ENCODE measurements at places on chromosomes 4 and X.

GRCh38 chrX:739611-740010 lies 109.0 kb downstream of the SHOX start:
- no peaks in the 10 kb centered on the region for H3K36me3 ChIP-seq
- no peaks in the 10 kb centered on the region for H3K27me3 ChIP-seq
- no peaks in the 10 kb centered on the region for H3K4me1 ChIP-seq
- H3K27ac ChIP-seq = no peak overlapping the region
- DNase-seq = no peak

- H3K36me3 ChIP-seq = no peaks in the 10 kb centered on the region
- no peak overlapping the region for H3K27ac ChIP-seq
- DNase-seq = no peak
- no peak overlapping the region for H3K4me3 ChIP-seq
- H3K4me1 ChIP-seq = no peaks in the 10 kb centered on the region
- H3K27me3 ChIP-seq = no peaks in the 10 kb centered on the region
Measured at GRCh38 chrX:115622534-115622933, 61.6 kb downstream of the PLS3 start.

- no peak overlapping the region for H3K4me3 ChIP-seq
- no peaks in the 10 kb centered on the region for H3K4me1 ChIP-seq
- DNase-seq = no peak
- no peaks in the 10 kb centered on the region for H3K27me3 ChIP-seq
Measured at GRCh38 chr4:72314869-72315268, 254.2 kb downstream of the ADAMTS3 start.

DNA sequence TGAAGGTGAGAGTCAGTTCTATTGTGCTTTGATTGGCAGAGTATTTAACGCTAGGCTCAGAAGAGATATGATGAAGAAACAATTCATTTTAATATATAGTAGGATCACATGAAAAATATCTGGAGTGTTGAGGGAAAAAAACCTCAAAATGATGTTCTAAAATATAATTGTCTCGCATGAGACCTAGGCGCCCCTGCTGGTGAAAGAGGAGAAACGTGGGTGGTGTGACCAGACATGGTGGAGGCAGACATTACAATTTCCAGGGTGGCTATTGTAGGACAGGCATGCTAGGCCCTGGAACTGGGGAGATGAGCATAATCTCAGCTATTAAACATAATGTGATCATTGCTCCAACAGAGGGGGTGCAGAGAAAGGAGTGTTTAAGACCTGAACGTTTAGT lies 210.0 kb downstream of the HS3ST1 start:
- DNase-seq = no peak
- no peaks in the 10 kb centered on the region for H3K27me3 ChIP-seq
- no peak overlapping the region for H3K4me3 ChIP-seq
- H3K36me3 ChIP-seq = no peaks in the 10 kb centered on the region
- no peak overlapping the region for H3K27ac ChIP-seq
- no peaks in the 10 kb centered on the region for H3K4me1 ChIP-seq

DNA sequence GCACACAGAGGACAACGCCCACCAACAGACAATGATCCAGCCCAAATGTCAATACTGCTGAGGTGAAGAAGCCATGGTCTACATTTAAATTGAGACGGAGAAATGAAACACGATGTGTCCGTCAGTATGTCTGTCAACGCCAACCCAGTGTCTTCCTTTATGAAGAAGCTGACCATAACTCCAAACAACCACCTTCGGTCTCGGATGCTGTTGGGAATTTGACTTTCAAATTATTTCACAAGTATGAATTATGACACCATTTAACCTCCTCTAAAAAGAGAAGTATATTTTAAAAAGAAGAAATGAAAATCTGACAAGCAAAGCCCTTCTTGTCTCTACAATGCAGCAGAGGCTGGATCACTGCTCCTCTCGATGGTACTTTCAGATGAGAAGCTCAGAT lies 123.7 kb upstream of the MAP3K15 start:
- peaks cover 2% of the 10 kb centered on the region for H3K4me1 ChIP-seq
- H3K4me3 ChIP-seq = no peak overlapping the region
- H3K27ac ChIP-seq = no peak overlapping the region
- H3K27me3 ChIP-seq = no peaks in the 10 kb centered on the region
- H3K36me3 ChIP-seq = no peaks in the 10 kb centered on the region

- no peaks in the 10 kb centered on the region for H3K4me1 ChIP-seq
- no peak for DNase-seq
- no peaks in the 10 kb centered on the region for H3K27me3 ChIP-seq
- H3K4me3 ChIP-seq = no peak overlapping the region
Measured at GRCh38 chrX:77564823-77565222, 117.6 kb downstream of the FGF16 start.

DNA sequence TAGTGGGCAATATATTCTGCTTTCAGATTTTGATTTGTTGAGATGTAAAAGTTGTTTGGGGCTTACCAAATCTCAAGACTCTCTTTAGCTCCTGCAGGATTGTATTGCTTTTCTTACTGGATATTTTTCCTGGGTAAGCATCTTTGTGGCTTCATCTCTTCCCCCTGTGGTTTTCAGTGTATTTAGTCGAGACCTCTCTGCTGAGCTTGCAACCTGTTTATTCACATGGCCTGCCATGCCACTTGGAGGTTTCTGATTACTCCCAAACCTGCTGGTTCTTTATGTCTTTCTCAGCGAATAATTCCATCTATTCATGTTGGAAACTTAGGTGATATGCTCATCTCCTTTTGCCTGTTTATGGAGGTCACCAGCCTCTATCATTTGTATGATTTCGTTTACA lies 10.9 kb downstream of the CCNG2 start:
- no peak for DNase-seq
- no peaks in the 10 kb centered on the region for H3K4me1 ChIP-seq

GRCh38 chr4:140742838-140743193 lies 13.4 kb downstream of the TBC1D9 start:
- no peaks in the 10 kb centered on the region for H3K36me3 ChIP-seq
- H3K27me3 ChIP-seq = no peaks in the 10 kb centered on the region
- DNase-seq = no peak
- H3K4me1 ChIP-seq = peaks cover 2% of the 10 kb centered on the region
- H3K4me3 ChIP-seq = no peak overlapping the region
- no peak overlapping the region for H3K27ac ChIP-seq

- H3K36me3 ChIP-seq = no peaks in the 10 kb centered on the region
- H3K4me3 ChIP-seq = no peak overlapping the region
- no peaks in the 10 kb centered on the region for H3K27me3 ChIP-seq
- no peak overlapping the region for H3K27ac ChIP-seq
Measured at GRCh38 chr4:104066533-104066932, 346.7 kb upstream of the TACR3 start.

- no peaks in the 10 kb centered on the region for H3K36me3 ChIP-seq
- peaks cover 2% of the 10 kb centered on the region for H3K4me1 ChIP-seq
Measured at GRCh38 chrX:50799531-50799961, 14.4 kb downstream of the SHROOM4 start.

- H3K36me3 ChIP-seq = no peaks in the 10 kb centered on the region
- H3K4me1 ChIP-seq = peaks cover 2% of the 10 kb centered on the region
- H3K27ac ChIP-seq = no peak overlapping the region
- DNase-seq = no peak
- H3K4me3 ChIP-seq = no peak overlapping the region
Measured at GRCh38 chr4:168610911-168611530, 114.2 kb downstream of the PALLD start.

DNA sequence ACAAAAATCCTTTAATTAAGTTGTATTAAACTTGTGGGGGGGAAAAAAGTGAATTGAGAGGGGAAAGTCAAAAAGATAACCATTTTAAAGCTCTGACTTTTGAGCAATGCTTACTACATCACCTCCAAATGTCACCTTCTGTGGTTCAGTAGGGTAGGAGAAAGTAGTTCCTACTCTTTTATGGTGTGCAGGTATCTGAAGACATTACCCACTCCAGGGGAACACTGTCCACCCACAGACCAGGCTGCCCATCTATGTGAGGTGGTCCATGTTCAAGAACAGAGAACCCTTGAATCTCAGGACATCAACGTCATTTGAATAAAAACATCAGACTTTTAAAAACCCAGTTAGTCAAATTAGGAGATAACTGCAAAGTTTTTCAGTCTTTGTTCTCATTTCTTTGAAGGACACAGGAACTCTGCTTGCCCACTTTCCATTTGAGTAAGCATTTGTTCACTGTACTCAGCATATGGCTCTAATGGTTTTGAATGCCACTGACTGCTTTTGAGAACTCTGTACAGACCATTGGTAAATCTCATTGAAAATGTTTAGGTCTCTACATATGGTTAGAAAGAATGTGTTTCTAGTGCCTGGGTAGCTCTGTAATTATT lies 18.4 kb downstream of the NMU start:
- no peaks in the 10 kb centered on the region for H3K27me3 ChIP-seq
- H3K4me1 ChIP-seq = peaks cover 1% of the 10 kb centered on the region
- H3K27ac ChIP-seq = no peak overlapping the region
- no peak overlapping the region for H3K4me3 ChIP-seq
- DNase-seq = no peak

GRCh38 chrX:132400706-132401105 lies 88.1 kb downstream of the MBNL3 start:
- H3K27ac ChIP-seq = no peak overlapping the region
- H3K4me1 ChIP-seq = no peaks in the 10 kb centered on the region

- peaks cover 4% of the 10 kb centered on the region for H3K27me3 ChIP-seq
- no peak for DNase-seq
- H3K36me3 ChIP-seq = no peaks in the 10 kb centered on the region
- H3K4me1 ChIP-seq = peaks cover 3% of the 10 kb centered on the region
- peak within 1 kb of the TSS; percentile 93 for H3K4me3 ChIP-seq
Measured at GRCh38 chr4:89307446-89308160, at the start of gene GPRIN3. Gene GPRIN3 (minus strand): TSS chr4:89307800. CDS start chr4:89250110, 57,690 bp downstream.

- H3K27ac ChIP-seq = no peak overlapping the region
- peak overlapping the region; percentile 83 for H3K4me3 ChIP-seq
- H3K36me3 ChIP-seq = no peaks in the 10 kb centered on the region
- DNase-seq = no peak
- H3K27me3 ChIP-seq = peaks cover 22% of the 10 kb centered on the region
Measured at GRCh38 chrX:140503238-140503601, 1.6 kb downstream of the SOX3 start.

GRCh38 chr4:76736414-76736813 lies 161.5 kb downstream of the SOWAHB start:
- no peak for DNase-seq
- peaks cover 4% of the 10 kb centered on the region for H3K4me1 ChIP-seq
- no peak overlapping the region for H3K4me3 ChIP-seq

GRCh38 chr4:44351069-44351468 lies 97.5 kb downstream of the KCTD8 start:
- H3K4me3 ChIP-seq = no peak overlapping the region
- DNase-seq = no peak
- H3K27me3 ChIP-seq = no peaks in the 10 kb centered on the region
- no peaks in the 10 kb centered on the region for H3K4me1 ChIP-seq
- H3K36me3 ChIP-seq = no peaks in the 10 kb centered on the region
- no peak overlapping the region for H3K27ac ChIP-seq

- no peak overlapping the region for H3K27ac ChIP-seq
- H3K36me3 ChIP-seq = no peaks in the 10 kb centered on the region
- DNase-seq = no peak
Measured at GRCh38 chr4:181146051-181146450, 1097.2 kb upstream of the TENM3 start.

GRCh38 chr4:92129408-92129994 lies 174.3 kb upstream of the GRID2 start:
- no peaks in the 10 kb centered on the region for H3K4me1 ChIP-seq
- no peaks in the 10 kb centered on the region for H3K36me3 ChIP-seq
- no peak for DNase-seq

DNA sequence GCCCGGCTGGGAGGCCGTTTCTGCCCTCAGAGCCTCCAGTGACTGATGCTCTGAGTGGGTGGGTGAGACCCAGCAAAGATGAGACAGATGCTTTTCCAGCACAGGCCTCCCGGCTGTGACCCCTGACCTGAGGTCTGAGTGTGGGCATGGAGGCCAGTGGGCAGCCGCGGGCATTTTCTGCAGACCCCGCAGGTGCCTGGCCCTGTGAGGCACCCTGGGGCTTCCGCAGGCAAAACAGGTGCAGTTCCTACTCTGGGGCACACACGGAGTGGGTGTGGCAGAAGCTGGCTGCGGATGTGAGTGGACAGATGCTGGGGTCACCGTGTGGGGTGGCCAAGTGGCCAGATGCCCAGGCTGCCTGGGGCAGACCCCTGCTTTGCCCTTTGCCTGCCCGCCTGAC lies 14.8 kb downstream of the HTRA3 start:
- no peak for DNase-seq
- H3K36me3 ChIP-seq = no peaks in the 10 kb centered on the region
- no peaks in the 10 kb centered on the region for H3K4me1 ChIP-seq
- no peak overlapping the region for H3K27ac ChIP-seq
- no peaks in the 10 kb centered on the region for H3K27me3 ChIP-seq

- no peak overlapping the region for H3K4me3 ChIP-seq
- no peaks in the 10 kb centered on the region for H3K36me3 ChIP-seq
- H3K27me3 ChIP-seq = no peaks in the 10 kb centered on the region
Measured at GRCh38 chrX:17846045-17846444, 15.1 kb downstream of the RAI2 start.

- H3K4me3 ChIP-seq = no peak overlapping the region
- H3K27me3 ChIP-seq = no peaks in the 10 kb centered on the region
- peaks cover 2% of the 10 kb centered on the region for H3K4me1 ChIP-seq
- H3K27ac ChIP-seq = no peak overlapping the region
Measured at GRCh38 chr4:179165000-179165738, 1722.9 kb upstream of the AGA start.

- DNase-seq = no peak
- H3K36me3 ChIP-seq = no peaks in the 10 kb centered on the region
Measured at GRCh38 chrX:138492371-138492770, 219.1 kb downstream of the FGF13 start.

DNA sequence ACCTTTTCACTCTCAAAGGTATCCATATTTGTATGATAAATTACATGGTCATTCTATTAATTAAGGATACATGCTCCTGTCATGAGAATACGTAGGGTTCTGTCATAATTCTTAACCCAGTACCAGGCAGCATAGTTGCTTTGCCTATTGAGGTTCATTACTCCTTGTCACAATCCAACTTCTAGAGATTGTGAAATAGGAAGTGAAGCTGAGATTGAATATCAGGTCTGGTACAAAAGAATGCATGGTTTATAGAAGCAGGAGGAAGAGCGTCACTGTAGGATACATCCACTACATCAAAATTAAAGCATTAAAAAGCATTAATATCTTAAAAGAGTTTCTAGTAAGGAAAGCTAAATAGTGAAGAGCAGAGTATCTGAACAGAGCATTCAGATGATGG lies 647.0 kb downstream of the IQCM start:
- no peaks in the 10 kb centered on the region for H3K36me3 ChIP-seq
- H3K27ac ChIP-seq = no peak overlapping the region
- no peak for DNase-seq
- H3K4me3 ChIP-seq = no peak overlapping the region

- H3K36me3 ChIP-seq = no peaks in the 10 kb centered on the region
- no peaks in the 10 kb centered on the region for H3K4me1 ChIP-seq
- no peak for DNase-seq
- H3K27ac ChIP-seq = no peak overlapping the region
Measured at GRCh38 chr4:36432586-36432985, 151.2 kb downstream of the DTHD1 start.

- no peaks in the 10 kb centered on the region for H3K4me1 ChIP-seq
- no peak overlapping the region for H3K27ac ChIP-seq
- no peak overlapping the region for H3K4me3 ChIP-seq
- no peaks in the 10 kb centered on the region for H3K36me3 ChIP-seq
Measured at GRCh38 chr4:177287255-177287654, 22.4 kb upstream of the NEIL3 start.

- no peak overlapping the region for H3K4me3 ChIP-seq
- no peaks in the 10 kb centered on the region for H3K27me3 ChIP-seq
- H3K4me1 ChIP-seq = no peaks in the 10 kb centered on the region
- no peaks in the 10 kb centered on the region for H3K36me3 ChIP-seq
Measured at GRCh38 chr4:24395937-24396336, 188.4 kb downstream of the DHX15 start.

- no peak overlapping the region for H3K4me3 ChIP-seq
- no peaks in the 10 kb centered on the region for H3K27me3 ChIP-seq
Measured at GRCh38 chr4:176360446-176360845, 40.7 kb downstream of the SPCS3 start.

Data from iPS DF 6.9 (cell line).